Caco-2 (cell line): ENCODE measurements at places on chromosomes 1 and 21.

GRCh38 chr1:204292740-204293139, 67.0 kb downstream of the PLEKHA6 start:
- no peak for DNase-seq

DNA sequence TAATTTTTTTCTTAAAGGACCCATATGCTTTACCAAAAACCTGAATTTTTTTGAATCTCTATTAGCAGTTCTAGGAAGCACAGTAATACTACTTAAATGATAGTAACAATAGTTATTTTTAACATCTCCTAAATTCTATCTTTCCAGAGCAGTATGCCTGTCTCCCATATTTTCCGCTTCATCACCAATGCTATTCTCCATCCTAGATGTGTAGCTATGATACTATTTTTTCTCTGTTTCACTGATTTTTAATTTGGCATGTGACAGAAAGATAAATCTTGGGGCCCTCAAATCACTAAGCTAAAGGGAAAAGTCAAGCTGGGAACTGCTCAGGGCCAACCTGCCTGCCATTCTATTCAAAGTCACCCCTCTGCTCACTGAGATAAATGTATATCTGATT, 102.3 kb upstream of the HMCN1 start:
- DNase-seq: no peak

- no peak for DNase-seq
Measured at GRCh38 chr1:36322041-36322785, 1.2 kb downstream of the EVA1B start.

DNA sequence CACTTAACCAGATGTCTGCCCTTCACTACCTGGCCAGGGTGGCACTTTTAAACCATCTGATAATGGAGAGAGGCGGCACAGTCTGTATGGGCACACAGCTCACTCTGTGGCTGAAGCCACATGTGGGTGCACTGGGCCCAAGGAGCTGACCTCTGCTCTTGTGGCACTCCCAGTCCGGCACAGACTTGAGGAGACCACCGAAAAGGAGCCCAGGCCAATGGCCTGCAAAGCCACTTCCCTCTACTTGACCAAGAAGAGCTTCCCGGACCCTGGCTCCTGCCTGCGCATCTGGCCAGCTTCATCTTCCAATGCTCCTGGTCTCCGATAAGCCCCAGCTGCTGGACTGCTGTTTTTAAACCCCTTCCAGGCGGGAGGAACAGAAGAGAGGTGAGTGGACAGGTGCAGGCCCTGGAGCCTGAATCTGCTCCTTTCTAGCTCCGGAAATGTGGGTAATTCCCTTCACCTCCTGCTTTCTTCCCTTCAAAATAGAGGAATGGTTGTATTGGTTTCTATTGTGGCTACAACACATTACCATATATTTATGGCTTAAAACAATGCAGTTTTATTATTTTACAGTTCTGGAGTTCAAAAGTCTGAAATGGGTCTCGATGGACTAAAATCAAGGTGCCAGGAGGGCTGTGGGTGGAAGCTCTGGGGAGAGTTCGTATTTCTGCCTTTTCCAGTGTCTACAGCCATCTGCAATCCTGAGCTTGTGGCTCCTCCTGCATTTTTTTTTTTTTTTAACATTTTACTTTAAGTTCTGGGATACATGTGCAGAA, 11.6 kb downstream of the GNG4 start:
- DNase-seq: no peak

- no peak for DNase-seq
Measured at GRCh38 chr1:90823686-90824085, 106.6 kb upstream of the BARHL2 start.

DNA sequence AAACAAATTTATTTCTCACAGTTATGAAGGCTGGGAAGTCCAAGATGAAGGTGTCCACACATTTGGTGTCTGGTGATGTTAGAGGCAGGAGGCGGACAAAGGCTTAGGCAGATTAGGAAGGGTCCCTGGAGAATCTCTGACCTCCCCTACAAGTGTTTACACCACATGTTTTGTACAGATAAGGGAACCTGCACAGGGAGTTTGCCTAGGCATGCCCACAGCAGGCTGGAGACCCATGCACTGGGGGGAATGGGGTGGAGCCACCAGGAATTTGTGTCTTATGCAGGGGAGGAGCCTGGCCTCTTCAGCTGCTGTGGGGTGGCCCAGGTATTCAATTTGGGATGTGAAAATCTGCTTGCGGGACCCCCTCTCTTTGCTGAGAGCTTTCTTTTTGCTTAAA, 131.3 kb downstream of the PATJ start:
- no peak for DNase-seq
